IMR-90 (cell line): ENCODE measurements at places on chromosomes 3 and 15.

DNA sequence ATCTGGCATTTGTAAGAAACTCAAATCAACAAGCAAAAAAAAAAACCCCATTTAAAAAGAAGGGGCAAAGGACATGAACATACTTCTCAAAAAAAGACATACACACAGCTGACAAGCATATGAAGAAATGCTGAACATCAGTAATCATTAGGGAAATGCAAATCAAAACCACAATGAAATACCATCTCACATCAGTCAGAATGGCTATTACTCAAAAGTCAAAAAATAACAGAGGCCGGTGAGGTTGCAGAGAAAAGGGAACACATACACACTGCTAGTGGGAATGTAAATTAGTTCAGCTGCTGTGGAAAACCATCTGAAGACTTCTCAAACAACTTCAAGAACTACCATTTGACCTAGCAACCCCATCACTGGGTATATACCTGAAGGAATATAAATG, 199.4 kb upstream of the THBS1 start:
- DNase-seq, result no peak

DNA sequence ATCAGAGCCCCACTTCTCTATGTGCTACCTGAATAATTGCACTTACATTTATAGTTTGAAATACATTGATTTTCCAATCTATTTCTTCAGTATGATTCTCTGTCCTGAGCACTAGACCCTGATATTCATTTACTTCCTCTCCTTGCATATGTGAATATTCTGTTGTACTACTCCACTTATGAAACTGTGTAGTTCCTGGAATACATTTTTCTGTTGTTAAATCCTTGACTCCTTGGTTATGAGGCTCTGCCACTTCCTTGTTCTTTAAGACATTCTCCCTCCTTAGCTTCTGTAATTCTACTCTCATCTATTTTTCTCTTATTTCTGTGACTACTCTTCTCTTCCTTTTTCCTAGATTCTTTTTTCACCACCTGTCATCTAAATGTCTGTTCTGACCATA, 12.9 kb upstream of the MGA start:
- DNase-seq, result no peak

- peak; percentile 92 for DNase-seq
Observed at GRCh38 chr3:125194849-125195601, 17.5 kb downstream of the SLC12A8 start.

- DNase-seq, result no peak
Observed at GRCh38 chr3:126515066-126515706, 2.4 kb downstream of the UROC1 start.

DNA sequence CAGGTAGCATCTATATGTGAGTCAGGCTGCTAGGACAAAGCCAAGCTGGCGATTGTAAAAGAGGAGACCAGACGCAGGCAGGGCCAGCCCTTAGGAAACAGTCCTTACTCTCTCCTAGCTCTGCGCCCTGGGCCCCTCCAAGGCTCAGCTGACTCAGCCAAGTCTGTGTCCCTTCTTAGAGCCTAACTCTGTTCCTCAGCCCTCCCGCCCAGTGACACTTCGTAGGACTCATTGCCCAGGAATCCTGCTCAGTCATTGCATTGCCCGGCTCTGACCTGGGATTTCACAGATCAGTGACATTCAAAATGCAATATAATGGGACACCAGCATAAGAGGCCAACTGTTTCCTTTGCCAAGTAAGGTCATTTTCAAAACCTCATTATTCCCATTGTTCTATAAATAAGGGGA, 244.2 kb downstream of the TLE3 start:
- peak; percentile 84 for DNase-seq

GRCh38 chr3:177793451-177793850, 596.2 kb upstream of the TBL1XR1 start:
- no peak for DNase-seq

DNA sequence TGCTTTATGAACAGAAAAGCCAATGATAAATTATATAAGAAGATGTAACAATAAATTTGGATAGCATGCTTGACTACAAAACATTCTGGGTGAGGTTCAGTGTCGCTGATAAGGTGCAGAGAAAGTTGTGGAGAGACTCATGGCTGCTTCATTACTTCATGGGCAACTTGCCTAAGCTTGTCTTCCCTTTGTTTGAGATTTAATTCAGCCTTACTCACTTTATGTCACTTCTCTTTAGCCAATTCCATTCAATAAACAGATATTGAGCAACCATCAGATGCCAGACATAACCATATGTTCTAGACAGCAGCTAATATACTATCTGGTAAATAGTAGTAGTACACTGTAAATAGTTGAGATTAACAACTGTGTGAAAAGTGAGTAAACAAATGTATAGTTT, 401.5 kb upstream of the FRG2C start:
- DNase-seq, result no peak

DNA sequence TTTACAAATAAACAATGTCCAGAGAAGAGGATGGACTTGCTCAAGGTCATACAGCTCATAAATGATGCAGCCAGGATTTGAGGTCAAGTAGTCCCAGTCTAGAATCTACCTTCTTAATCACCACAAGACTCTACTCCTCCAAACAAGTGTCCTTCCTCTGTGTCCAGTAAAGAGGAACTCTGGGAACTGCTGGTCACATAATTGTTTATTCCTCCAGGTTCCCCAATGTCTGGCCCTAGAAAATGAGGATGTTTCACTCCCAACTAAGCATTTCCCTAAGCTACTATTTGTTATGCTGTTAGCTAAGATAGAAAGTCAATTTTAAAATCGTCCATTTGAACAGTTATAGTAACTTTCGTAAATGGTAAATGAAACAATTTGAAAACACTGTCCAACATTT, 192.4 kb downstream of the FHIT start:
- DNase-seq, result no peak

DNA sequence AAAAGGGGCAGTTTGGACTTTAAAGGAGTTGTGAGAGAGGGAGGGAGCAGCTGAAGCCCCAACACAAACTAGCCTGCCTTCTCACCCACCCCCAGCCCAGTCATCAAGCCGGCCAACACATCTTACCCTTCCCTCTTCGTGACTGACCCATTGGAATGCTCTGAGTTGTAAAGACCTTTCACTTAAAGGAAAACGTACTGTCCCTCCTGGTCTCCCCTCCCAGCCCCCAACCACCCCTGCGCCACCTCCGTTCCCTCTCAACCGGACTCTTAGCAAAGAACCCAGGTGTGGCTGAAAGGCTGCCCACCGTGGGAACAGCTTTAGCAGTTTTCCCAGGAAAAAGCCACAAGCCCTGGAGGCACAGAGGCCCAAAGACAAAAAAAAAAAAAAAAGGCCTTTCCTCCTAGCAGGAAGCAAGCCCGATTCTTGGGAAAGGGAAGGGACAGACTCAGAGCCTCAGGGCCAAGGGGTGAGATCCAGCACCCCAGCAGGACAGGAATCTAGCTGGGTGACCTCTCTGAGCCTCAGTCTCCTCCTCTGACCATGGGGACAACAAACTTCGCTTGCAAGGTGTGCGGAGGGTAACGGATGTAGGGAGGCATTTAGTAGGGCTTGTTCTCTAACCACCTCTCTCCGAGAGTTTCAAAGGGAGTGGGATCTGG, 2.4 kb downstream of the CYP11A1 start:
- peak; percentile 37 for DNase-seq

DNA sequence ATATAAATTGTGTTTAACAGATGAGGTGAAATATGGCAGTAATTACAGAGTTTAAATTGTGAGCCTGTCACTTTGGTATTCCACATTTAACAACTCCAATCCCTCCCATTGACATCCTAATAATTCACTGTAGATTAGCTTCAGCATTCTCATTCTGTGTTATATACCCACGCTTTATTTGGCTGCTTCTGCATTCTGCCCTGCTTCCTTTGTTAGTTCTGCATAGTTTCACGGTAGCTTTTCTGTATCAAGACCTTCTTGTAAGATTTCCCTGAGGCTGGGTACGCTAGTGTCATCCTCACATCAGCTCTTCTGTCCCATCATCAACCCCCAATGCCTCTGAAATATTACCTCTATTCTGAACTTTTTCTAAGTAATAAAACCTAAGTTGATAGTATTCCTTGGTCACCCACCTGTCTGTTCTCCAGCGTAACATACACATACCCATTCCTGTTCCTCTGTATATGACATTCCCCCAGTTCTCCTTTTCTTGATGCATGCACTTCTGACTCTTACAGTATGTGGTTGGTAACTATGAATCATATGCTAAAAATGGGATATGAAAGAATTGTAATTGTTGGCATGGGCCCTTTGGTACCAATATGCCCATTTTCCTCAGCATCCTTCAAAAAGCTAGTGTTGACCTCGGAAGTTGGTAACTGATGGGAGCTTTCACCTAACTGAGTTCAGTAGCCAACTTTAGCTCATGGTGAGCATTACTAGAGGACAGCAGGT, 171.2 kb downstream of the KLHL25 start:
- DNase-seq, result peak; percentile 61

- peak; percentile 64 for DNase-seq
Observed at GRCh38 chr3:169232863-169233262, 430.6 kb downstream of the MECOM start.

DNA sequence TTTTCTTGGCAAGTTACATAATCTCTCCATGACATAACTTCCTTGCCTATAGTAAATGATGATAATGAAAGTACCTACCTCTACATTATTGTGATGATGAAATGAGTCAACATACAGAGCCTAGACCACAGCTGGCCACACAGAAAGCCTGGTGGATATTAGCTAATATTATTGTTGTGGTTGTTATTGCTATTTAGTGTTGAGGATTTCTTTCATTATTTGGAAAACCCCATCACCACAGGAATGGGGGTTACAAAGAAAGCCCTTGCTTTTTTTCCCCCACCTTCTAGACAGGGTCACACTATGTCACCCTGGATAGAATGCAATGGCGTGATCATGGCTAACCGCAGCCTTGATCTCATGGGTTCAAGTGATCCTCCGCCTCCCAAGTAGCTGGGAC, 125.0 kb downstream of the PDZRN3 start:
- no peak for DNase-seq

DNA sequence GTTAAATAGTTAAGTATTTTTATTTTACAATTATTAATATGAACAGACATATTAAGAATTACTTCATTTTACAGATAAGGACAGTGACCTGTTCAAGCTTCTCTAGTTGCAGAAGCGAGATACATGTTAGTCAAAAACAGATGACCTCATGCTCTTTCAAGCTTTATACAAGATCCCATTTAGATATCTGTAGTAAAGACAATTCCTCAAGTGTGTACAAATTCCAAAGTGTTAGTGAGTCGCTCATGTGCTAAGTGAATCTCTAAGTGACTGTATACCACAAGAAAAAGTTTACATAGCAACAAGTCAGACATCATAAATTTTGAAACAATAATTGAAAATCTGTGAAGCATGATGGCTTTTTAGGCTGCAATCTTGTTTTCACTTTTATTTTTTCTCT, 293.8 kb downstream of the ROBO1 start:
- DNase-seq, result no peak

- no peak for DNase-seq
Observed at GRCh38 chr3:117665296-117665695, 955.7 kb downstream of the TUSC7 start.

- peak; percentile 24 for DNase-seq
Observed at GRCh38 chr3:179837374-179837773, 184.5 kb downstream of the USP13 start.

DNA sequence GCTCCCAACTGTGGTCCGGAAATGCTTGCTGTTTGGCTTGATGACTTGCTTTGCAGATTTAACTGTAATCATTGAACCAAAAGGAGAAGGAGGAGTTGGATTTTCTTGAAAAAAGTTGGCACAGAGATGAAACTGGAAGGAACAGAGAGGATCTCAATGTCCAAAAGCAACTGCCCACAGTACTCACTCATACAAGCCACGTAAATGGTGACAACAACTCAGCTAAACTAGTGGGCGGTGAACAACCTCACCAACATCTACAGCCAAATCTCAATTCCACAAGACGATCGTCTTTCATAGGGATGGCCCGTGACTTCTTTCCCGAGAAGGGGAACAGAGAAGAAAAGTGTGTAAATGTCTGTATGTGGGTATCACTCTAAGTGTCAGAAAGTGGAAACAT, 48.1 kb downstream of the MYO5C start:
- DNase-seq, result no peak

GRCh38 chr3:105322570-105323273, 44.0 kb upstream of the ALCAM start:
- peak; percentile 18 for DNase-seq

DNA sequence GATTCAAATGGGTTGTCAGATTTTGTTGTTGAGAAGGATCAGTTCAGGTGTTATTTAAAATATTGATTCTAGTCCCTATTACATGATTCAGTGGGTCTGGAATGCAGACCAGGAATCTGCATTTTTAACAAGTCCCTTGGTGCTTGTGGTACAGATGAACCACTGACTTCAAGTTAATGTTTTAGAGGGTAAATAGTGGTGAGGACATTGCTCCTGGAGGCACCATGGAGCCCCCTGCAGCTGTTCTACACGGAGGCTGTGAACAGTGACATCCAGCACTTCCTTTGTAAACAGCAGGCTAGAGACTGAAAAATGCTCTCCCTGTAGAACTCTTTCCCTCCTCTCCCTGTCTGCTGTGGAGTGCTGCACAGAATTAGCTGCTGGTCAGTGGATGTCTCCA, 4.8 kb upstream of the FSIP1 start:
- DNase-seq, result no peak

- no peak for DNase-seq
Observed at GRCh38 chr3:30702828-30703397, 96.5 kb downstream of the TGFBR2 start.

- DNase-seq, result no peak
Observed at GRCh38 chr3:187464682-187465081, 96.5 kb downstream of the RTP4 start.

DNA sequence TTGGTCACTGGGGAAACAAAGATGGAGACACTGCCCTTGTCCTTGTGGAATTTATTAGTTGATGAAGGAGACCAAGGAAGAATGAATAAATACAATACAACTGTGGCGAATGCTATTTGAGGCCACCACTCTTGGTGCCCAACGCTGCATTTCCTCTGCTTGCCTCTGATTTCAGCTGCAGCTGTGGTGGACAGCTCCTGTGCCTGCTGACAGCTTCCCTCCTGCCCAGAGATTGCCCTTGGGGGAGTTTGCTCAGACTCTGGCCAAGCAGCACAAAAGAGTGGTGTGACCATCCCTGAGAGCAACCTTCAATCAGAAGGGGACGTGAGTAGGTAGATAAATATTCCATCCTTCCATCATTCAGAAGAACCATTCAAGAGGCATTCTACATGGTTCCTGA, 64.6 kb upstream of the FHIT start:
- no peak for DNase-seq

GRCh38 chr15:65355173-65355987, 22.4 kb downstream of the IGDCC3 start:
- DNase-seq, result no peak
